Stomach (tissue), 19 donors: ENCODE measurements at places on chromosomes 3 and 15. TPM values are rescaled to one million over a fixed set of nuclear protein-coding genes. Genes with fewer than 3 reads are reported as not detected.
A peak's percentile ranks its signal among the peaks of the same experiment; 100 is the strongest.

AADAC gene
- total RNA-seq: 6.7 TPM

DNA sequence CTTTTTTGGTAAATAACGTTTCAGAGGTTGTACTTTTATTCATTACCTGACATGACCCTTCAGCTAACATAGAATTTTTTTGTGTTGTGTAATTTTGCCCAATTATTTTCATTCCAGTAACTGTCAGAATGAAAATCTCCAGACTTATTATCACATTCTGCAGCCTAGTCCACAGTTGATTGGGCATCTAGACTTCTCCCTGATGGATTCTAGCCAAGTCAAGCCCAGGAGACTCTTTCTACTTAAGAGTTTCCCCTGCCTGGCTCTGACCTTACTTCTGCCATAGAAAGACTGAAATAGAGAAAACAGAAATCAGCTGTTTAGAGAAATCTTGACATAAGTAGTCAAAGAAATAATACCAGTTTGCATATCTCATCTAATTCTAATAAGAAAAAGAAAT, 82.9 kb upstream of the CDAN1 start:
- peaks cover 12% of the 10 kb centered on the region for H3K36me3 ChIP-seq
- no peak overlapping the region for H3K27ac ChIP-seq
- no peaks in the 10 kb centered on the region for H3K4me1 ChIP-seq
- DNase-seq: peak; percentile 10

GRCh38 chr3:106130384-106131198, 261.8 kb upstream of the CBLB start:
- H3K4me3 ChIP-seq: no peak overlapping the region
- H3K4me1 ChIP-seq: no peaks in the 10 kb centered on the region
- DNase-seq: peak; percentile 61
- H3K27ac ChIP-seq: no peak overlapping the region
- H3K36me3 ChIP-seq: no peaks in the 10 kb centered on the region

DNA sequence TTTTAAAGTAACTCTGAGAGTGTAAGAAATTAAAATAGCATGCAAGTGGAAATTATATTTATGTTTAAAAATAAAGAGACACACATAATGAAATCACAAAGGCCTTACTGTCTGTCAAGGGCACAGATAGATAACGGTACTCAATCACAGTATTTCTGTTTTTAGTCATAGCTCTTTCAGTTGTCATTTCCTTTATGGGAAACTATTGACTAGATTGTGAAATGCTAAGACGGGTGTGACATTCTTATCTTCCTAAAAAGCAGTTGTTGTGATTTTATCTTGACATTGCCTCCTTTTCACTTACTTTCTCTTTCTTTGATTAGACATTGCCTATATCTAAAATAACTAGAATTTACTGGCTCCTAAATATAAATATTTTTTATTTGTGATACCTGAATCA, 100.1 kb upstream of the PLSCR5 start:
- H3K4me1 ChIP-seq: no peaks in the 10 kb centered on the region
- no peaks in the 10 kb centered on the region for H3K36me3 ChIP-seq
- H3K4me3 ChIP-seq: no peak overlapping the region

GRCh38 chr3:64617610-64618009, 70.2 kb downstream of the ADAMTS9 start:
- H3K4me3 ChIP-seq: no peak overlapping the region
- H3K27ac ChIP-seq: no peak overlapping the region
- no peaks in the 10 kb centered on the region for H3K27me3 ChIP-seq
- no peaks in the 10 kb centered on the region for H3K4me1 ChIP-seq
- DNase-seq: no peak

CCR3 gene
- total RNA-seq: 7.1 TPM

DNA sequence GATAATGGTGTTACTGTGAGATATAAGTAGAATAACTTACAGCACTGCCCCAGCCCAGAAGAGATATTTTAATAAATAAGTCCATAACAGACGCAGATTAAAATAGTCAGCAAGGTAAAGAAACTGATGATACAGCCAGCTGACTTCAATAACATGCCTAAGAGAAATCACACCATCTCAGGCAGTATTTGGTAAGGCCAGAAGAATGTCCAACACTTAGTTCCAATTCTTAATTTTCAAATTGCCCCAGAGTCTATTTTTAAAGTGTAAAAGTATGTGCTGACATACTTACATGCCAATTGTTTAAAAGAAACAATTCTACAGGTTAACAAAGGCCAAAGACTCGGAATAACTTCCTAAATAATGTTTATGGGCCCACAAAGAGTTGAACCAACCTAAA, 1.6 kb downstream of the GNB4 start:
- H3K4me3 ChIP-seq: peak overlapping the region; percentile 74
- no peaks in the 10 kb centered on the region for H3K4me1 ChIP-seq
- peak overlapping the region; percentile 85 for H3K27ac ChIP-seq
- DNase-seq: peak; percentile 16

- H3K27ac ChIP-seq: peak overlapping the region; percentile 69
- no peak for DNase-seq
- no peaks in the 10 kb centered on the region for H3K36me3 ChIP-seq
These were observed 22.5 kb downstream of the SLC6A6 start for GRCh38 chr3:14424711-14425580.

GHSR gene
- 0.37 TPM for total RNA-seq

DNA sequence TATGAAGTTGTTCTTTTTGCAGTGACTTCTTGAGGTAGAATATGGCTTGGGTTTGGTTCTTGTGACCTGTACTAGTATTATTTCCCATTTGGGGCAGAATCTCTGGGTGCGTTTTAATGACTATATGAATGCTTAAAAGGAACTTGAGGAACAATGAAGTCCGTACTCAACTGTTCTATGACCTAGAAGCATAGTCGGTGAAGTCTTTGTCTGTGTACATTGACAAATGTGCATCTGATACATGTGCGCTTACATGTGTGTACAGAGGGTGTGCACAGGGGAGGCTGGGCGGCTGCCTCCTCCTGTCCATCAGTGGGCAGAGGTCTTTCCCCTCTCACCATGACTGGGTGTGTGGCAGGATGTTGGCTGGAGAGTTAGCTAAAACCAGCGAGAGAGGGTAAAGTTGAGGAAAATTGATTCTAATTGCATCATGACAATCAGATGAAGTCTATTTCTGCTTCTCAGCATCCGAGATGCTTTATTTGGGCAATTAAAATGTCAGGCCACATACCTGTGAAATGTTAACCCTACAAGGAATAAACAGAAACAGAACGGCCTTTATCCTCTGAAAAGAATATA, 1.0 kb upstream of the NR2F2 start:
- H3K4me3 ChIP-seq: peak overlapping the region; percentile 89
- no peaks in the 10 kb centered on the region for H3K27me3 ChIP-seq
- H3K4me1 ChIP-seq: peaks cover 3% of the 10 kb centered on the region
- DNase-seq: no peak
- peaks cover 33% of the 10 kb centered on the region for H3K36me3 ChIP-seq

- no peak overlapping the region for H3K4me3 ChIP-seq
- H3K27ac ChIP-seq: no peak overlapping the region
- no peaks in the 10 kb centered on the region for H3K4me1 ChIP-seq
- no peak for DNase-seq
These were observed 78.6 kb upstream of the ADAMTS9 start for GRCh38 chr3:64766440-64766839.

GRCh38 chr3:79011821-79012529, 755.8 kb downstream of the ROBO1 start:
- H3K36me3 ChIP-seq: no peaks in the 10 kb centered on the region
- no peaks in the 10 kb centered on the region for H3K27me3 ChIP-seq
- H3K27ac ChIP-seq: no peak overlapping the region
- H3K4me1 ChIP-seq: peaks cover 16% of the 10 kb centered on the region

- H3K27ac ChIP-seq: no peak overlapping the region
- no peaks in the 10 kb centered on the region for H3K36me3 ChIP-seq
- no peak overlapping the region for H3K4me3 ChIP-seq
- no peaks in the 10 kb centered on the region for H3K4me1 ChIP-seq
- no peaks in the 10 kb centered on the region for H3K27me3 ChIP-seq
These were observed 244.7 kb downstream of the MBNL1 start for GRCh38 chr3:152513301-152513960.

IMPG2 gene
- 2.3 TPM for total RNA-seq

- H3K4me3 ChIP-seq: peak overlapping the region; percentile 89
- no peak for DNase-seq
- peaks cover 58% of the 10 kb centered on the region for H3K4me1 ChIP-seq
- peak overlapping the region; percentile 86 for H3K27ac ChIP-seq
- H3K27me3 ChIP-seq: no peaks in the 10 kb centered on the region
These were observed 735 bp downstream of the STIMATE start for GRCh38 chr3:52896613-52897012.

DNA sequence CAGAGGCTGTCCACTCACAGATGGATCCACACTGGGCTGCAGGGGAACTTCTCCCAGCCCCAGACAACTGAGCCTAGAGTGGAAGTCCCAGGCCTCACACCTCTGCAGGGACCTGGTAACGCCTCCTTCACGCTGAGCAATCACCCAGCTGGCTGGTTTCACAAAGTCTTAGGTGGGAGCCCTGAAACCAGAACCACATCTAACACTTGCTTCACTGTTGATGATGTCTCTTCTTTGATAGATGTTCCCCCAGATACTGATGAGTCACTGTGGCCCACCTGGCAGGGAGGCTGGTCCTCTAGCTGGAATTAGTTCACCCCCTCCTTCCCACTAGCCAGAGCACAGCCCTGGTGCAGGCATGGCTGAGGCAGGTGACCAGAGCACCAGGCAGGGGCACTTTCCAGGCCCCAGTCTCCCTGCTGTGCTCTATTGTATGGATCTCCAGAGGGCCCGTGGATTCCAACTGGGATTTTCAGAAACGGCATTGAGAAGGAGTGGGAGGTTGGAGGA, 33.5 kb downstream of the MYL3 start:
- no peak overlapping the region for H3K4me3 ChIP-seq
- no peak overlapping the region for H3K27ac ChIP-seq
- DNase-seq: no peak
- no peaks in the 10 kb centered on the region for H3K27me3 ChIP-seq

- DNase-seq: peak; percentile 27
- H3K27ac ChIP-seq: peak overlapping the region; percentile 81
- no peak overlapping the region for H3K4me3 ChIP-seq
- no peaks in the 10 kb centered on the region for H3K36me3 ChIP-seq
- no peaks in the 10 kb centered on the region for H3K27me3 ChIP-seq
- peaks cover 23% of the 10 kb centered on the region for H3K4me1 ChIP-seq
These were observed 366.3 kb downstream of the TIGIT start for GRCh38 chr3:114660124-114660523.

DNA sequence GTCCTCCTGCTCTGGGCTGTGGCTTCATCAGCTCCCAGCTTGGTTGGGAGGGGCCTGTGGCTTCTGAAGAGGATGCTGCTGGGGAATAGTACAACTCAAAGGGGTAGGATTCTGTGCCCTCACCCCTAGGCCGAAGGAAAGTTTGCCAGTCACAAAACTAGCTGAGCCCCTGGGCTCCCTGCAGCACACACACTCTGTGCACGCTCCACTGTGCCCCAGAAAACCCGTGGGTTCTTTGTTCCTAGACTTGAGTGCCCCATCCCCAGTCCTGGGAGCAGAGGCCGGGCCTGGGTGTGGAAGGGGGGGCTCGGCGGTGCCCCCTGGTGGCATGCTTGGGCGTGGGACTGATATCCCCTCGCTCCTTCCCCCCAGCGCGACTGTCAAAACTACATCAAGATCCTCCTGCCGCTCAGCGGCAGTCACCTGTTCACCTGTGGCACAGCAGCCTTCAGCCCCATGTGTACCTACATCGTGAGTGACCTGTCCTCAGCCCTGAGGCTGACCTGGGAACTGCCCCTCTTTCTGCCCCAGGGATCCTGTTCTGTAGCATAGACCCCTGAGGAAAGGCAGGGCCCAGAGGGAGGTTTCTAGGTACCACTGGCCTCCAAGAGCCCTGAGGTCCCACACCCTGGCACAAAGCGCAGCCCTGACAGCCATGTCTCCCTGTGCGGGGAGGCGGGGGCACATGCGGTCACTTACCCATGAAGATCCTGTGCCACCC, 14.2 kb downstream of the CIB1 start:
- H3K27me3 ChIP-seq: no peaks in the 10 kb centered on the region
- H3K4me1 ChIP-seq: peaks cover 16% of the 10 kb centered on the region
- H3K4me3 ChIP-seq: no peak overlapping the region
- peaks cover 70% of the 10 kb centered on the region for H3K36me3 ChIP-seq

- no peak overlapping the region for H3K4me3 ChIP-seq
- no peak for DNase-seq
- H3K4me1 ChIP-seq: no peaks in the 10 kb centered on the region
These were observed 40.4 kb upstream of the IGF2BP2 start for GRCh38 chr3:185865247-185865646.

DNA sequence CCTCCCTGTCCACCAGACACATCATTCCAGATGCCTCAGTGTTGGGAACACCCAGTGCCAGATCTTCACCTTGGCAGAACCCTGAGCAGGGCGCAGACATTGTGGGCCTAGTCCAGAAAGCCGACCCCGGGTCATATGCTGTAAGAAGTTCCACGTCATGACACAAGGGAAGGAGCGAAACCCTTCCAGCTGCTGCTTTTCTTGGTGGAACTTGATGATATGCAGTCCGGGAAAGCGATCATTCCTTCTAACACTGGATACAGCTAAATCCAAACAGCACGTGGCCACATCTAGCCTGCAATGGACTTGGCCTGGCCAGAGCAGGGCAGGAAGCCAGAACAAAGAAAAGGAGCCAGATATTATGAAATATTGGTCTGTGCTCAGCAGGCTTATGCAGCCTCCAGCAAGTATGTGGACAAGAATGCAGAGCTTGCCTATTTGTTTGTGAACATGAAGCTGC, 22.0 kb downstream of the GASK1A start:
- peaks cover 7% of the 10 kb centered on the region for H3K4me1 ChIP-seq
- no peaks in the 10 kb centered on the region for H3K27me3 ChIP-seq
- H3K27ac ChIP-seq: peak overlapping the region; percentile 83

PRSS50 gene
- total RNA-seq: under 0.01 TPM

- DNase-seq: no peak
- H3K27ac ChIP-seq: no peak overlapping the region
- no peaks in the 10 kb centered on the region for H3K36me3 ChIP-seq
- H3K4me3 ChIP-seq: no peak overlapping the region
- H3K27me3 ChIP-seq: no peaks in the 10 kb centered on the region
These were observed 342.6 kb upstream of the TPRG1 start for GRCh38 chr3:188829130-188829529.

GRCh38 chr3:196969660-196970546, 1.3 kb upstream of the PIGZ start:
- H3K4me1 ChIP-seq: peaks cover 25% of the 10 kb centered on the region
- peak overlapping the region; percentile 78 for H3K4me3 ChIP-seq
- peak overlapping the region; percentile 85 for H3K27ac ChIP-seq
- DNase-seq: peak; percentile 89
- no peaks in the 10 kb centered on the region for H3K27me3 ChIP-seq
